ENCODE measurements at places on chromosomes 6 and 20. TPM values are rescaled to one million over a fixed set of nuclear protein-coding genes. Genes with fewer than 3 reads are reported as not detected.

The ZCCHC3 gene
- total RNA-seq, result 21.8 TPM

The TPX2 gene
- 119 TPM for total RNA-seq

The SLC22A7 gene
- total RNA-seq, result not detected

The TUBB2B gene
- 16.9 TPM for total RNA-seq

Measured in A549 treated with dexamethasone at 1 μM for 4 hours (cell line).